A549 treated with Hydrocortisone at 1 μM for 4 hours (cell line): ENCODE measurements at places on chromosomes 7 and 10. TPM values are rescaled to one million over a fixed set of nuclear protein-coding genes. Genes with fewer than 3 reads are reported as not detected.

Gene AHR
- 6.9 to 11.6 TPM (median 8.7 TPM) in 5 replicates for total RNA-seq

Gene PDE6C
- not detected in 5 replicates for total RNA-seq

Gene SFTPD
- 0.23 to 0.33 TPM (median 0.24 TPM) in 5 replicates for total RNA-seq

Gene ADARB2
- not detected in 5 replicates for total RNA-seq

Gene WNT2
- 0.02 TPM in 1 of 5 replicates, not detected in the others for total RNA-seq

Gene ASZ1
- total RNA-seq, result not detected in 5 replicates

Gene LOXL4
- 1.1 to 1.5 TPM (median 1.5 TPM) in 5 replicates for total RNA-seq

Gene TRDMT1
- total RNA-seq, result 2.6 to 3.8 TPM (median 3.7 TPM) in 5 replicates

Gene AGAP5
- 2.0 to 3.8 TPM (median 2.4 TPM) in 5 replicates for total RNA-seq

Gene ATG9B
- total RNA-seq, result 0.34 to 1.1 TPM (median 0.70 TPM) in 5 replicates

Gene BAMBI
- total RNA-seq, result 8.9 to 11.3 TPM (median 10.4 TPM) in 5 replicates

Gene GDF10
- 0.03 to 0.10 TPM (median 0.07 TPM) in 5 replicates for total RNA-seq

Gene ACHE
- 2.4 to 3.2 TPM (median 3.0 TPM) in 5 replicates for total RNA-seq

Gene TNS3
- total RNA-seq, result 61.9 to 86.6 TPM (median 71.8 TPM) in 5 replicates

Gene FAM241B
- 15.6 to 19.4 TPM (median 16.9 TPM) in 5 replicates for total RNA-seq

Gene ZMIZ1
- total RNA-seq, result 31.4 to 46.3 TPM (median 40.4 TPM) in 5 replicates

Gene PAOX
- 1.7 to 2.5 TPM (median 2.1 TPM) in 5 replicates for total RNA-seq

Gene SAP25
- total RNA-seq, result 0.18 to 0.85 TPM (median 0.21 TPM) in 4 of 5 replicates, not detected in the other

Gene HYCC1
- total RNA-seq, result 15.0 to 26.0 TPM (median 19.1 TPM) in 5 replicates

Gene HACD1
- total RNA-seq, result 35.5 to 63.8 TPM (median 58.6 TPM) in 5 replicates

Gene GNGT1
- total RNA-seq, result not detected in 5 replicates

Gene AKR1D1
- not detected in 5 replicates for total RNA-seq
